ENCODE measurements at places on chromosomes 7 and 10. TPM values are rescaled to one million over a fixed set of nuclear protein-coding genes. Genes with fewer than 3 reads are reported as not detected.

The ABCB4 gene
- not detected for polyA plus RNA-seq

The CCDC7 gene
- polyA plus RNA-seq, result 6.8 TPM

The AKR1D1 gene
- polyA plus RNA-seq, result not detected

The SHH gene
- not detected for polyA plus RNA-seq

The CFAP46 gene
- polyA plus RNA-seq, result not detected

The TRIM50 gene
- polyA plus RNA-seq, result not detected

The AUTS2 gene
- polyA plus RNA-seq, result 0.54 TPM

The MRLN gene
- polyA plus RNA-seq, result not detected

The TUBB8 gene
- polyA plus RNA-seq, result not detected

The MMP21 gene
- not detected for polyA plus RNA-seq

The LEP gene
- polyA plus RNA-seq, result not detected
